A375 (cell line): ENCODE measurements at places on chromosomes 5 and 9. TPM values are rescaled to one million over a fixed set of nuclear protein-coding genes. Genes with fewer than 3 reads are reported as not detected.

The INIP gene
- total RNA-seq, result 9.2 and 12.9 TPM in 2 replicates

The MORN5 gene
- not detected in 2 replicates for total RNA-seq

The GNA14 gene
- not detected in 2 replicates for total RNA-seq

The TGFBR1 gene
- total RNA-seq, result 8.7 and 10.1 TPM in 2 replicates

The OMD gene
- not detected in 2 replicates for total RNA-seq
